ENCODE measurements at places on chromosomes 16 and 17.
A peak's percentile ranks its signal among the peaks of the same experiment; 100 is the strongest.

- DNase-seq = peak; percentile 86
These were observed 12.6 kb upstream of the ATP6V0C start for GRCh38 chr16:2500918-2501750.

DNA sequence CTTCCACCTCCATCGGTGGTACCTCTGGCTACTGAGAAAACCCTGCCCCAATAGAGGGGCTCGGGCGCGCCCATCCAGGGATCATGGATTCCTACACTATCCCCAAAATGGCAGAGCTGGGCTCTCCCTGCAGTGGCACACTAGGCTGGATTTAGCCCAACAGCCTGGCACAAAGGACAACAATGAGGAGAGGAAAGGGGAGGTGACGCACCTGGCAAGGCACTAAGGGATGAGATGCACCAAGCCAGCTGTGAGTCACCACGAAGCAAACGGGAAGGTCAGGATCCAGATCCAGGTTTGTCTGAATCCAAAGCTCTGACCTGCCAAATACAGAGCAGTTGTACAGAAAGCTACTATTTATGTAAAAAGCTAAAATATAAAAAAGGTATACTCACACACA, 18.1 kb downstream of the UBE2O start:
- no peak for DNase-seq

DNA sequence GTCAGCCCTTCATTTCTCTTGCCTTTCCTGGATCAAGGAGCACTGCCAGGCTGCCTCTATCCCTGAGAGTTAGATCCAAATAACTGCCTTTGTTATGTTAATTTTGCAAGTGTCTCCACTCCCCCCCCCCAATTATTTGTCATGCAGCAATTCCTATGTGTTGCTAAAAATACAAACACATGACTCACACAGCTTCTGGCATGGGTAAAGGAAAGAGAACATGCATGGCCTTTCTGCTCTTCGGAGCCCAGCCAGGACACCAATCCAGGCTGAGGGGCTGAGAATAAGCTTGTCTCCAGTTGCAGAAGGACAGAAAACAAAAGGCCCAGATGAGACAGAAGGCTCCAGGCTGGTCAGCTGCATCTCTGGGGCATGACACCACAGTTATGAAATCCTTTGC, 148.0 kb upstream of the TNRC6C start:
- no peak for DNase-seq

DNA sequence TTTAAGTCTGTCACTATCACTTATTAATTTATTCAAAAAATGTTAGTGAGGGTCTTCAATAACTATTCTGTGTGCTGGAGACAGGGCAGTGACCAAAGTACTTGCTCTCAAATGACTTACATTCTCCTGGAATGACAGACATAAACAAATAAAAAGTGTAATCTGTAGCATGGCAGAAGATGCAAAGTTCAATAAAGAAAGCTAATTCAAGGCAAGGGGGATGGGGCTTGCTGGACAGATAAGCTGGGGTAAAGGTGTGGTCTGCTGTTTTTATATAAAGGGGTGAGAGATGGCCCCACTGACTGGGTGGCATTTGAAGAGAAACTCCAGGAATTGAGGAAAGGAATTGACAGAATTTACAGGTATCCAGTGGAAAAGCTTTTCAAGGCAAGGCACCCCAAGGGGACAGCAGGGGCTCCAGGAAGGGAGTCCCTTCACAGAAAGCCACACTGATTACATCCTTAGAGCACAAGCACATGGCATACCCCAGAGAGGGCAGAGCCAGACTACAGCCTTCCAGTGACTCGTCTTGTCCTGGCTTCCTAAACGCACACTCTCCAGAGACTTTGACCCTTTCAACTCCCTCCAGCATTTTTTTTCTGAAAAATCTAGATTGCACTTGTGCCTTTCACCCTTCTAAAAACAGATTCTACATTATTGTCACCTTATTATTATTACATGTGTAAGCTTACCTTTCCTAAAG, 123.7 kb upstream of the HS3ST3A1 start:
- DNase-seq = no peak

DNA sequence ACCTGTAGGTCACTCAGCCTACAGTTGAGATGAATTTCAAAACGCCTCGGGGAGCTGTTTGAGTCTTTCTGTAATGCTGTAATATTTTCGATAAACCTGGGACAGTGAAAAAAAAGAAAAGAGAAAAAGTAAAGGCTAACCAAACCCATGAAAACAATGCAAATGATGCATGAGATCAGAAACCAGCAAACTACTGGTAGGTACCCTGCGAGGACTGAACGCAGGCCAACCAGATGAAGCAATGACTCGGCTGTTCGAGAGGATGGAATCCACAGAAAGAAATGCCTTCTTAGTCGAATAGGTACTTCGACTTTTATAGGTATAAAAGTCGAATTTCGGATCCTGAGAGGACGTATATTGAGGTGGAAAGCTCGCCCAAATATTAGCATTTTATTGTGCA, 509 bp upstream of the ATAD5 start:
- no peak for DNase-seq

- DNase-seq = no peak
These were observed 72.6 kb upstream of the CDH5 start for GRCh38 chr16:66293932-66294331.

DNA sequence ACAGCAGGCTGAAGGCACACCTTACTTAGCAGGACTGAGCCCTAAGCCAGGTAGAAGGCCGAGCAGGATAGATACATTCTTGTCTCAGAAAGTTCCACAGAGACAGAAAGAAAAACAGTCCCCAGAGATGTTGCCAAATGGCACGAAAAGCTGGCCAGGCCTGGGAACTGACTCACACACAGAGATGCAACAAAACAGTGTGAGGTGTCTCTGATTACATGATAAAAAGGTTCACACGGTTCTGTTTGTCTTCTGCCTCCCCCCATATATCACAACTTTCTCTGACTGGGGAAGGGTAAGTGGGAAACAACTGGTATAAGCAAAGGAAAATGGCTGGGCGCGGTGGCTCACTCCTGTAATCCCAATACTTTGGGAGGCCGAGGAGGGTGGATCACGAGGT, 1.7 kb downstream of the WBP2 start:
- no peak for DNase-seq

DNA sequence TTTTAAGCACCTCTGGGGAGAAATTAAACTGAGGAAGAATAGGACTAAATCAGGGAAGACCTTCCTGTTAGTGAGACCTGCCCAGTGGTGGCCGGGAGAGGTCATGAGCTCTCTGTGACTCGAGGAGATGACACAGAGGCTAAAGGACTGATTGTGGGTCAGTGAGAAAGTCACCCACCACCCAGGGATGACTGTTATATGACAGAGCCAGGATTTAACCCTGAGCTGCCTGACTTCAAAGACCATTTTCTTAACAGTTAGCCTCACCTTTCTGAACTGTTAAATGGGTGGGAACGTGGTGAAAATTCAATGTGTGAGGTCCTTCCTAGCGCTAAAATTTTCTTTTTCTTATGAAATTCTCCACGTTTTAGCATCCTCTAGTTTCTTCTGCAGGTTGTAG, 72.5 kb downstream of the WSB1 start:
- no peak for DNase-seq

- DNase-seq = no peak
These were observed 7.4 kb downstream of the CSNK1D start for GRCh38 chr17:82266142-82266541.

GRCh38 chr16:84360170-84360569, 8.2 kb upstream of the ATP2C2 start:
- no peak for DNase-seq

DNA sequence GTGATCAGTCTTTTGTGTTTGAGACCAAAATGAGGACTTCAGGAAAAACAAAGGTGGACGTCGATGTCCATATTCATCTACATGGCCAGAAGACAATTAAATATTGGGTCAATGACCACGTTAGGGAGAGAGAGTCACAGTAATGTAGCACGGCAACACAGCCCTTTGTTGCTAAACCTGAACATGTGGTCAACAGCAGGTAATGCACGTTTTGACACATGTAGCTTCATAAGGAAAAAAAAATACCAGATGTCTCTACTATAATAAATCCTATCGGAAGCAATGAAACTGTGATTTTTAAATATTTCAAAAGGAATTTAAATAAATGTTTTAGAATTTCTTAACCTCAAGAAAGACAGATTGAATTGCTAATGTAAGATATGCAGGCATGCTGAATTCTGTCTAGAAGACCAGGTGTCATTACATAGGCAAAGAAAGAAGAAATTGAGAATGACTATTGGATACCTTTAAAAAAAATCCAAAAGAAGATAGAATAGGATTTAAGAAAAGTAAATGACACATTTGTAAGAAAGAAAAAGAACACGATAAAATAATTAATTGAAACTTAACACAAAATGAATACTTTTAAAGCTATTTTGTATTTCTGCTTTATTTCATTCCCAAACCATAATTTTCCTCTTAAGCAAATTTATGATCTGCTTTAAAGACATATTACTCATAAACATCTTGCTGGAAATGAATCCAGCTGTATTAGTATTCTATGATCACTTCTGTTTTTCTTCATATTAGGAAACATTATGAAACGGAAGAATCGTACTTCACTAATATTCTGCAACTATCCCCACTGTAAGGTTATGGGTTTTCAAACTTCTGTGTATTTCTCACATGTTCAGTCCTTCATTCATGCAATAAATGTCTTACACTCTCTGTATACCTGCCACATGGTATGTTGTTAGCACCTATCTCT, 30.1 kb downstream of the ABCA8 start:
- DNase-seq = no peak

GRCh38 chr17:48679385-48680096, 42.8 kb downstream of the PRAC1 start:
- DNase-seq = no peak

GRCh38 chr17:73174126-73174525, 9.3 kb downstream of the SSTR2 start:
- no peak for DNase-seq

DNA sequence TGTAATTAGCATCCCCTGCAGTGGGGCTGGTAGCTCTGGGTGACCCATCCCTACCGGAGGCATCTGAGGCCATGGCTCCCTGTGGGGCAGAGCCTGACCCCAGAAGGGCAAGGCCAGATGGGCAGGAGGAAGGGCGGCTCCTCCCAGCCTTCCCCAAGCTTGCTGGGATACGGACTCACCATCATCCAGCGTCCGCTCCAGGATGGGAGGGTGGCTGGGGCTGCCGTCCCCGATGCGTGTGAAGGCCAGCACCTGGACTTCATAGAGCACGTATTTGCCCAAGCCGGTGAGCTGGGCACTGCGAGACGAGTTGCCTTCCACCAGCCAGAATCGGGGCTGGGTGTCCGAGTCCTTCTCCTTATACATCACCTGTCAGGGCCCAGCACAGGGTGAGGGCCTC, 81.6 kb upstream of the CDC42EP4 start:
- no peak for DNase-seq

GRCh38 chr16:84535408-84535807, 30.9 kb upstream of the MEAK7 start:
- DNase-seq = no peak

GRCh38 chr16:77206533-77206932, 7.3 kb downstream of the SYCE1L start:
- no peak for DNase-seq

DNA sequence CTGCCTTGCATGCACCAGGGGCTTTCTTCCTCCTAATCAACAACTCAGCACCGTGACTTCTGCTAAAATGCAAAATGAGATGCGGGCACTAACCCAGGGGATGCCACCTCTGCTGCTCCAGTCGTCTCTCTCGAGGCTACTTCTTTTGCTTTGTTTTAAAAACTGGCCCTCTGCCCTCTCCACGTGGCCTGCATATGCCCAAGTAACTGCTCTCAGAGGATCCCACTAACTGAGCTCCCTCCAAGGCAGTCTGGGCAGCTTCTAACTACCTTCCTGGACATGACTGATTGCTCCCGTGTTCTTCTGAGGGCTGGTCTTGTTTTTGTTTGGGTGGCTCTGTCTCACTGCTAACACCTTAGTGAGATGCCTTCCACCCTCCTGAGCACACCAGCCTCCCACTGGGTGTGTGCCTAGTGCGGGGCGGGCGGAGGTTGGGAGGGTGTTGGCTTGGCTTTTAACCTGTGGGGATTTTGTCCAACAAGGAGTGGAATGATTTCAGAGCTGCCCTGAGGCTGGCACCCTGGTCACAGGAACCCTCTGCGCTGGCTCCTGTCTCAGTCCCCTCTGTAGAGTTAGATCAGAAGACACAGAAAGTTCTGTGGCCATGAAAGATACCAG, 8.9 kb upstream of the LGALS9 start:
- no peak for DNase-seq

GRCh38 chr17:66747578-66748275, 87.2 kb upstream of the CACNG5 start:
- DNase-seq = no peak

DNA sequence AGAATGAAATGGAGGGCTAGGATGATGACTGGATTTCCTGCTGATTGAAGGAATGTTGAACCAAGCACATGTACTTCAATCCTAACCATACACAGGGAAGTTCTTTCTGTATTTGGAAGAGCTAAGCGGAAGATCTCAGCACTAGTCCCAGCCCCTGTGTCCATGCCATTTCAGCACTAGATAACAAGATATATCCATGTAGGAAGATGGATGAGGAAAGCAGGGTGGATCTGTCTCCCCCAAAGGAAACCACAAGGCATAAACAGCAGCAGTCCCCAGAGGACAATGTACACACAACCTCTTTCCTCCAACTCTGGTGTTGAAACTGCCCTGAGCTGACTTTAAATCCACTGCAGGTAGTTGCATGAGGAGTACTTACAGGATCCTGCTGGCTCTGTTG, 75.1 kb downstream of the GRIN2A start:
- no peak for DNase-seq

DNA sequence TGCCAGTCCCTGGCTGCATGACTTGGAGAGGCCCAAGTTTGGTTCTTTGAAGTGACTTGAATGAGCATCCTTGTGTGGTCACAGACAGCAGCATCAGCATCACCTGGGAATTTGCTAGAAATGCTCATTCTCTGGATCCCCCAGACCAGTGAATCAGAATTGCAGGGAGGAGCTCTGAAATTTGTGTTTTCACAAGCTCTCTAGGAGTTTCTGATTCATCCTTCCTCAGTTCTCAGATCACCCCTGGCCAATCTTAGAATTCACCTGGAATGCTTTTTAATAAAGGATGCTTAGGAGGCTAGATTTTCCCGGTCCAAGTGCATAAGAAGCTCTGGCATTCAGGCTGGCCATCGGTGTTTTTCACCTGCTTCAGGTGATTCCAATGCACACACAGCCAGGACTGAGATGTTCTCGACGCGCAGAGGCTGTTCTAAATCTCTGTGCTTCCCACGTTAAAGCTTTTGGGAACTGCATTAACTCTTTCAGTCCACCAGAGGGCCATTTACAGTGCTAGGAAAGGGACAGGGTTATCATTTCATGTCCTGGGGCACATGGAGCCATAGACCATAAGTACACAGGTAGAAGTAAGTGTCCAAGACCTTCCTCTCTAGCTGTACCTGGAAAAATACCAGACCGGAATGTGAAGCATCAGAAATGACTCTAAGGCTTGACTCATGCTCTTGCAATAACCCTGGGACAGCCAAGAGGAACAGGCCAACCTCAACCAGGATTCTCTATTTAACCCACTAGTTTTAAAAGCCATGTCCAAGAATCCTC, 85.7 kb upstream of the XYLT1 start:
- peak; percentile 46 for DNase-seq

GRCh38 chr17:13835151-13835550, 233.4 kb upstream of the HS3ST3A1 start:
- no peak for DNase-seq

GRCh38 chr16:3589441-3589921, 12.3 kb upstream of the NLRC3 start:
- no peak for DNase-seq

GRCh38 chr16:29819506-29819905, 756 bp upstream of the MVP start:
- no peak for DNase-seq

- no peak for DNase-seq
These were observed 36.7 kb downstream of the NOG start for GRCh38 chr17:56630202-56630601.

Measured in brain (organoid and tissue), 16 donors.